Small intestine (tissue), 16 donors: ENCODE measurements at places on chromosomes 3 and 15. TPM values are rescaled to one million over a fixed set of nuclear protein-coding genes. Genes with fewer than 3 reads are reported as not detected.
A peak's percentile ranks its signal among the peaks of the same experiment; 100 is the strongest.

GRCh38 chr3:17802950-17803349 is 60.5 kb upstream of the TBC1D5 start:
- H3K36me3 ChIP-seq = no peaks in the 10 kb centered on the region
- no peaks in the 10 kb centered on the region for H3K27me3 ChIP-seq
- no peaks in the 10 kb centered on the region for H3K4me1 ChIP-seq
- H3K27ac ChIP-seq = peak overlapping the region; percentile 12
- no peak overlapping the region for H3K4me3 ChIP-seq
- peak; percentile 3 for DNase-seq

GRCh38 chr15:101141926-101142527 is 109.8 kb downstream of the CHSY1 start:
- no peak for DNase-seq
- H3K4me3 ChIP-seq = no peak overlapping the region
- H3K27me3 ChIP-seq = no peaks in the 10 kb centered on the region
- H3K4me1 ChIP-seq = no peaks in the 10 kb centered on the region
- no peaks in the 10 kb centered on the region for H3K36me3 ChIP-seq
- no peak overlapping the region for H3K27ac ChIP-seq

- H3K4me3 ChIP-seq = no peak overlapping the region
- no peaks in the 10 kb centered on the region for H3K27me3 ChIP-seq
- no peaks in the 10 kb centered on the region for H3K4me1 ChIP-seq
- DNase-seq = no peak
- no peaks in the 10 kb centered on the region for H3K36me3 ChIP-seq
- H3K27ac ChIP-seq = no peak overlapping the region
Observed at GRCh38 chr15:68592544-68592943, 13.8 kb downstream of the CORO2B start.

DNA sequence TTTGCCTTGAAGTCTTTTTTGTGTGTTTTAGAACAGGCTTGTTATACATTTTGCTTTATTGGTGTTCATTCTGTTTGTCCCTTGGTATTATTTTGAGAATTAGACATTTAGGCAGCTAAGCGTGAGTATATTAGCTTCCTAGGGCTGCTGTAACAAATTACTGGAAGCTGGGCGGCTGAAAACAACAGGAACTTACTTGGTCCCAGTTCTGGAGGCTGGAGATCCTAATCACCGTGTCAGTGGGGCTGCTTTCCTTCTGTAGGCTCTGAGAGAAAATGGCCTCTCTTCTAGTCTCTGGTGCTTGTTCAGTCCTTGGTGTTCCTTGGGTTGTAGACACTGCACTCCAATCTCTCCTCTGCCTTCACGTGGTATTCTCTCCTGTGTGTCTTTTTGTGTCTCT is 142.3 kb downstream of the KLHL25 start:
- H3K4me1 ChIP-seq = peaks cover 4% of the 10 kb centered on the region
- peaks cover 6% of the 10 kb centered on the region for H3K36me3 ChIP-seq
- no peak overlapping the region for H3K27ac ChIP-seq

Gene POLR2H
- 258 TPM for polyA plus RNA-seq

Gene C3orf49
- not detected for polyA plus RNA-seq

Gene RASSF1
- polyA plus RNA-seq = 39.0 TPM

Gene CASR
- 0.19 TPM for polyA plus RNA-seq
